ENCODE measurements at places on chromosomes 2 and 18.

DNA sequence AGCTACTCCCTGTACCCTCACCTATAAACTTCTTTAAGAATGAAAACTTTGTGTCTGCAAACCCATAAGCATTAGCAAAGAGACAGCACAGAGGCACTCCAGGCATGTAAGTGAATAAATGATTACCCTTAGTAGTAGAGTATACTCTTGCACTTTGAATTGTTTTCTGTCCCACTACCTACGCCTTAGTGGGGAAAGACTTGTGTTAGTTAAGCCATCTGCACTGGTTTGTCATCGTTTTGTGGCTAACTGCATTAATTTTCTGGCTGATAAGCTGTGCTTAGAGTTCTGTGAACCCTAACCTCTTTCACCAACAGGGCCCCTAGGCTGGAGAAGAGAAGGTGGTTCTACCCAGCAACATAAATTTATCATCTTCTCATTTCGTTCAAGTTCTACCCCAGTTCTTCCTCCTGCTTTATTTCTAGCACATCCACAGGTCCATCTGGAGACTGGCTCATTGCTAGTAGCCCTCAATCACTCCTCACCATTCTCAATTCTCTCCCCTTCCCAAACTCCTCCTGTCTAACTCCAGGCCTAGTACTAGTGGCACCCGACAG lies 710 bp downstream of the LMAN2L start:
- no peak for DNase-seq

- no peak for DNase-seq
Observed at GRCh38 chr2:47311764-47312490, 91.0 kb upstream of the MSH2 start.

GRCh38 chr2:74039611-74040010 lies 54.9 kb downstream of the TET3 start:
- no peak for DNase-seq

DNA sequence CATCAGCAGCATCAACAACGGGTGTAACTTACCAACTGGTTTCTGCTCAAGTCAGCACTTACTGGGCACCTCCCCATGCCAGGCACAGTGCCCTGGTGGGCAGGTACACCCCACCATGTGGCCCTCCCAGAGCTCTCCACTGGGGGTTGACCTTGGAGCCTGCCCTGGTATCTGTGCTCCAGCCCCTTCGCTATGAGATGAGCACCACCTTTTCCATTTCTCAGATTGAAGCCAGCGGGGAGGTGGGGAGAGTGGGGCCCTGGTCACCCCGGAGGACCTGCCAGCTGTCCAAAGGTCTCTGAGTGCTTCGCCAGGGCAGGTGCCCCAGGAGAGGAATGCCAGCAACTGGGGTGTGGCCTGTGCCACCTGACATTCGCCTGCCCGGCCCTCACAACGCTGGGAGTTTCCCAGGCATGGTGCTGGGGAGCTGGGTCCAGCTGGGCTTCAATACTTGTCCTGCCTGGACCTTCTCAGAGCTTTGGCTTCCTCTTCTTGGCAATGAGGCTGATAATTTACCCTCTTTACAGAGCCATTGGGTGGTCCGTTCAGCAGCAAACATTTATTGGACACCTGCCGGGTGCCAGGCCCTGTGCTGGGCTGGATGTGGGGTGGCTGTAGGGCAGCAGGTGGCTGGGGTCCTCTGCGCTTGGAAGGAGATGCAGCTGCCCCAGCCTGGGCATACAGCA lies 5.9 kb upstream of the ZAP70 start:
- DNase-seq = no peak

- DNase-seq = no peak
Observed at GRCh38 chr2:85012855-85013254, 41.9 kb downstream of the KCMF1 start.

- no peak for DNase-seq
Observed at GRCh38 chr18:26543373-26543772, 5.0 kb downstream of the KCTD1 start.

DNA sequence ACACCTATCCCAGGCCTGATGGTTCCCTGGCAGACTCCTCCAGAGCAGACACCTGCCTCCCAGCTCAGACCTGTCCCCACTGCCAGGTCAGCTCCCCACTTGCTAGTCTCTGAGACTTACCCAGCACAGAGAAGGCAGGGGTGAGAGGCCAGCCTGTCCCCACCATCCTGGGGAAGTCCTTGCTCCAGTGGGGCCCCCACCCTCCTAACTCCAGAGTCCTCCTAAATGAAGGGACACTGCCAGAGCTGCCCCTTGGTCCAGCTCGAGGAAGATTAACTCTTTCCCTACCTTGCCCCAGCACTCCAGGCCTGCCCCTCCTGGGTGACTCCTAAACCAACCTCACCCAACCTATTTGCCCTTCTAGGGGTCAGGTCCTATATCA lies 30.4 kb upstream of the TNS1 start:
- no peak for DNase-seq

GRCh38 chr2:24514820-24515219 lies 23.8 kb downstream of the NCOA1 start:
- no peak for DNase-seq

DNA sequence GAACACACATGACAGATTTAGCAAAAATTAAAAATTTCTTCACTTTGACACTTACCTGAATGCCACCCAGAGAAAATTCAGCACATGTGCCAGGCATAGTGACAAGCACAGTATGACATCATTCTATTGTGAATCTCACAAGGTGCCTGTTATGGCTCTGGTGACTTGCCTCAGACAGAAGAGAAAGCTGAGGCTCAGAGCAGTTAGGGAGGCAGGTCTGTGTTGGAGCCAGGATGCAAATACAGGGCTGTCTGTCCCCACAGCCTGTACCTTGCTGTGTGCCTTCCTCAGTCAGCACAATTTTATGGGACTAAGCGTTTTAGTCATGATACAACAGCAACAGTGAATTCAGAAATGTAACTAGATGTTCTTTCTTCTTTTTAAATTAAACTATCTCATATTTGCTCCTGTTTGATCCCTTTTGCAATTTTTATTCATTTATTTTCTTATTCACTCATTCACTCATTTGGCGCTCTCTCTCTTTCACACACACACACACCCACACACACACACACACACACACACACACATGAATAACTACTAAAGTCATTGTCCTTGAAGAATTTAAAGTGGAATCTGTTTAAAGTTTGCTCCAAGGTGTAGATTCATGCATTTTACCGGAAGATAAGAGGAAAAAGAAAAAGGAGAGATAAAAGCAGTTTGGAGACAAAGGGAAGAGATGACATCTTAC lies 37.9 kb upstream of the CTAGE1 start:
- no peak for DNase-seq

DNA sequence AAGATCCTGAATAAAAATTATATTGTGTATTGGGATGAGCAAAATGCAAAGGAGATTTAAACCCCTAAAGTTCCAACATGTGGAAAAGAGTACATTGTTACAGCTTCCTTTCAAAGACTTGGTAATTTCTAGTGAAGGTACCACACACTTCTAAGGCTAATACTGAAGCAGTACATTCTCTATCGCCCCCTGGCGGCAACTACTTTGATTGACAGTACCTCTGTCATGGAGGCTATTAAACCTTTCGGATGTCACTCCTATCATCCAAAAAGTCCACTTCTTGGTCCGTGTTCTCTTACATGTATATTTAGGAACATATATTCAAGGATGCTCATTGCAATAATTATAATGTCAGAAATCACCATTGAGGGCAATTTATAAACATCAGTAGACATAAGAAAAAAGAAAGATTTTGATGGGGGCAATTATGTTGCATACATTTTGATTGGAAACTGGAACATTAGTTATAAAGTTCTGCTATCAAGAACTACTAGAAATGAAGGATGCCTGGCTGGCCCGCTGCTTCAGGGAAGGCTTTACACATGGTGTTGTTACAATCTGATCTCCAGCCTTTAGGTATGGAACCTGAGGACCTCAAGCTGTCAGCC lies 601.6 kb downstream of the CPS1 start:
- DNase-seq = no peak

DNA sequence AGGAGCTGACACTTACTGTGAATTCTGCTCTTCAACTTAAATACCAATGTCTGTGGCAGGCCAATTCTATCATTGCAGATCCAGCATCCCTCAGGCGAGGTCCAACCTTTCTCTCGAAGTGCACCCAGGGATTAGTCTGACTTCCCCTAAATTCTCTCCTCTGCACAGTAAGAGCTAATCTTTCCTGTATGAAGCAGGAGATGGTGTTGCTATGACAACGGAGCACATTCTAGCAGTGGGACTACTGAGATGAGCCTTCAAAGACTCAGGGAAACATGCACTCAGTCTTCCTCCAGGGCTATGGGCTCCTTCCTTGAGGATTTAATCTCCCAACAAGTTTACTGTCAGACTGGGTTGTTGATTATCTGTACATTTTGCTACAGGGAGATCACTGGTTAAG lies 176.3 kb downstream of the NOL4 start:
- no peak for DNase-seq

DNA sequence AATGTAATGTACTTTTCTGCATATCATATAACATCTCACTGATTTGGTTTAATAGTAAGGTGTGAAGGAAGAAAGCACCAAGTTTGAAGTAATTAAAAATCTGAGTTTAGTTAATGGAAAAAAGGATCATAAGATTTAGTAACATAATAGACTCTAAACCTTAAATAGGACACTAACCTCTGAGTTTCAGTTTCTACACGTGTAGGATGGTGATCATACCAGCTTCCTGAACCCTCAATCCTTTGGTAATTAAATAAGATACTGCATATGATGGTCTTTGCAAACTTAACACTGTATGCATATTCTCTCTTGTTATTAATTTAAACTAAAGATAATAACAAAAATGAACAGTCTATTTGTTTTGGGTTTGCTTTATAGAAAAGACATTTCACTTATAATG lies 216.8 kb downstream of the NUP35 start:
- no peak for DNase-seq

DNA sequence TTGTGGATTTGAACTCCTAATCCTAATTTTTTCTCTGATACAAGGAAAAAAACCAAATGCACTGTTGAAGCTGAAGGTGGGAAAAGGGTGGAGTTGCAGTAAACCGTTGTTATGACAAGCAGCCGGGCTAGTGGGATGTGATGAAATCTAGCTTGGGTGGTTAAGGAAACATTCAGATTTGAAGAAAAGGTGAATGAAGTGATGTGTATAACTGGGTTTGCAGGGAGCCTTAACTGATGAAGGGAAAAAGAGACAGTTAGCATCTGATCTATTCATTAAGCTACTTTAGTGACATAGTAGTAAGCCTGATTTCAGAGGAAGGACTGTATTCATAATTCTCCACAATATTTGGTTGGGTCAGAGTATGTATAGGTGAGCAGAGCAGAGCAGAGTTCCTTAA lies 3.5 kb downstream of the EML6 start:
- DNase-seq = no peak

GRCh38 chr2:129193961-129194360 lies 785.5 kb upstream of the RAB6C start:
- no peak for DNase-seq

GRCh38 chr2:6425032-6425431 lies 440.7 kb downstream of the CMPK2 start:
- DNase-seq = no peak

DNA sequence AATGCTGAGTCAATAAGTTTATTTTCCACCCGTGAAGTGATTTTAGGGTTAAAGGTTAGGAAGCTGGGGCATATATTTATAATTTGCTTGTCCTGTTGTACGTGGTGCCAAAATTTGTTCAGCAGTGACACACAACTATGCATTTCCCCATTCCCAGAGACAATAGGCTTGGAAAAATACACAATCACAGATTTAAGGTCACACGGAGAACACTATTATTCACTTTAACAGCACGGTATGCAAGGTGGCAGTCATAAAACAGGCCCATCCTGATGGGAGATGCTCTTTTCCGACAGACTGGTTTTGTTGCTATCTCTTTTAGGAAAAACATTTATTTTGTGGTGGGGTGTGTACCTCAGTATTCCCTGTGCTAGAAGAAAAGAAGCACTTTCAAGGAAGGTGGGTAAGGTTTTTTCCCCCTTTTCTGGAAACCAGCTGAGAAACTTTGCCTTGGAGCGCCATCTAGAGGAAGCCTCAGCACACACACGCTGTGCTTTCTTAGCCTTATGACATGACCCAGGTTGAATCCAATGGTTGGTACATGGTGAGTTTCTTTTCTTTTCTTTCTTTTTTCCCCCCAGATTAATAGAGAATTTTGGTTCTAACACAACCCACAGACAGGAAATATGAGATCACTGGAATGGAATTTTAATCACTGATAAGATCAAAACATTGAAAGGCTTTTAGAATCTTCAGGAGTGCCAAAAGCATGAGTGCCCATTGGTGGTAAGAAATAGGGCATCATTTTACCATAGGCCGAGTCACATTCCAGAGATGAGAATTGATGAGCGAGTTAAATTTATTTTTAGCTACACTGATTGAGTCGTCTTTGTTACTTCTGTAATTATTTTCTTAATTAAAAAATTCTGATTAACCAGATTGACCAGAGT lies 332.1 kb downstream of the AGPS start:
- DNase-seq = no peak

- DNase-seq = no peak
Observed at GRCh38 chr2:195683174-195683573, 26.1 kb downstream of the SLC39A10 start.

- DNase-seq = no peak
Observed at GRCh38 chr2:181183878-181184542, 203.6 kb downstream of the UBE2E3 start.

- DNase-seq = no peak
Observed at GRCh38 chr2:42101206-42102023, 53.6 kb downstream of the PKDCC start.

DNA sequence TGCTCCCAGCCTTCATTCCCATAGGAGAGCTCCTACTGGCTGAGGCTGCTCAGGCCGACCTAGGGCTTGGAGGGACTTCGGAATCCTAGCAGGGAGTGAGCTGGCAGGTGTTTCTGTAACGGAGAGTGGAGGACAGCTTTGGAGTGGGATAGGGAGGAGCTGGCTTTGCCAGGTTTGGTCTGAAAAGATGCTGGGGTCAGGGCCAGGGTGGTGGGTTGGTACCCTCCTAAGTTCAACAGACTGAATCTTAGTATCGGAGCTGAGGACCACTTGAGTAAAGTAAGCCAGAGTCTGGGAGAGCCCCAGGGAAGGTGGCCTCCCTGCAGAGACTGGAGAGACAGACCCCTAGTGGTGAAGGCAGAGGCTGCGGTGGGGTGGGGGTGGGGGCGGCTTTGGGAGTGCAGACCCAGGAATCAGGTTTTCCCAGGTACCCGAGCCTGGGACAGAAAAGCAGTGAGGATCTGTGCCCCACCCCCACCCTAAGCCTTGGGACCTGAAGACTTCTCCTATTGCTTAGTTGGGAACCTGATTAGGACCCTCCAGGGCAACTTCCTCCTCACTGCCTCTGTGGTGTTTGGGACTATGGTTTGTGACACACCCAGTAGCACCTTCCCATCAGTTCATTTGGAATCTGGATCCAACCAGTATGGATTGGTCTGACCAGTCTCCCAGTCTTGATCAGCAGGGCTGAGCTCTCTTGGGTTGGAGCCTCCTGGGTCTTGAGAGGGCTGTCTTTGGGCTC lies 3.0 kb downstream of the CNNM4 start:
- DNase-seq = no peak

GRCh38 chr2:64402876-64403275 lies 51.1 kb upstream of the LGALSL start:
- DNase-seq = no peak

GRCh38 chr2:232353096-232353495 lies 25.5 kb upstream of the ALPP start:
- DNase-seq = no peak

- DNase-seq = no peak
Observed at GRCh38 chr18:70559446-70559845, 270.6 kb downstream of the SOCS6 start.

- DNase-seq = no peak
Observed at GRCh38 chr2:97740590-97741182, 27.3 kb downstream of the ZAP70 start.
